ENCODE measurements at places on chromosomes 6 and 20. TPM values are rescaled to one million over a fixed set of nuclear protein-coding genes. Genes with fewer than 3 reads are reported as not detected.

DNA sequence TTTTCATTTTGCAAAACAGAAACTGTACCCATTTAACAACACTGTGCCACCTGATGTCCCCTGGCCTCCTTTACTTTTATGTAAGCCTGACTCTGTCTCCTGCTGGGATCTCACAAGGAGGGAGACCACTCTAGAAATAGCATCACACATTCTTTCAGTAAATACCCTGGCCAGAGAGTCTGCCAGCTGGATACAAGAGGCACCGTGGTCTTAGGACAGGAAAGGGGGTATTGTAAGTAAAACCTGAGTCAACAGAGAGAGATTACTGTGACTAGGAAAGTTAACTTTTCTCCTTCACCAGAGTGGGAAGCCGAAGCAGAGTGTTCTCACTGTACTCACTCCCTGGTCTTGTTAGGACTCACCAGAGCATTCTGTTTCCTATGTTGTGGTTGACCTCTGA, 27.8 kb downstream of the CMTR1 start:
- no peak for DNase-seq

DNA sequence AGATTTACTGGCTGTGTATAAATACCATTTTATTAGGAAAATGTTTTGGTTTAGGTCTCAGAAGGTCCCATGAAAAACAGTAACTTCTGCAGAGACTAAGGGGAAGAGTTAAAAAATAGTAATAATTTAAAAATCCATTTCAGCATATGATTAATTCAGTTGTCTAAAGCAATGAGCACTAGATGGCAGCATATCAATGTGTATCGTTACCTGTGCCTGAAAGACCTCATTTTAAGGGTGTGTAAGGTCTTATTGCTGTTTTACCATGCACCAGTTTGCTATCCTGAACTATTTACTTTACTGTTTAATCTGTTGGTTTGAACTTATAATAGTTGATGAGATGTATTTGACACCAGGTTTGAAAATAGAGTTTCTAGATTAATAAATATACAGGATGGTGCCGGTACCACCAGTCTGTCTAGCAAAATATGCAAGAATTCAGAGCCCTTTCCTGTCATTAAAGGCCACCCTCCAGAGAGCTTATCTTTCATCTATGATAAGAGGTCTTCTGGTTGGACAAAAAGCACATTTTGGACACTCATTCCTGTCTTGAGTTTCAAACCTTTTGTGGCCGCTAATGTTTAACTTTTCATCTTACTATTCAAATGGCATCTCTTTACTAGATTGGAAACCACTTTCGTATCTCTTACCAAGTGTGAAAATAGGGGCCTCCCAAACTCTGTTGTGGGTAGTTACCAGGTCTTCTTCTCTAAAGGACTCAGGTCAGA, 8.9 kb upstream of the AHI1 start:
- peak; percentile 68 for DNase-seq

- DNase-seq, result no peak
These were observed 38.3 kb upstream of the PRSS16 start for GRCh38 chr6:27209196-27209595.

Gene C20orf96
- polyA plus RNA-seq, result 12.5 TPM

DNA sequence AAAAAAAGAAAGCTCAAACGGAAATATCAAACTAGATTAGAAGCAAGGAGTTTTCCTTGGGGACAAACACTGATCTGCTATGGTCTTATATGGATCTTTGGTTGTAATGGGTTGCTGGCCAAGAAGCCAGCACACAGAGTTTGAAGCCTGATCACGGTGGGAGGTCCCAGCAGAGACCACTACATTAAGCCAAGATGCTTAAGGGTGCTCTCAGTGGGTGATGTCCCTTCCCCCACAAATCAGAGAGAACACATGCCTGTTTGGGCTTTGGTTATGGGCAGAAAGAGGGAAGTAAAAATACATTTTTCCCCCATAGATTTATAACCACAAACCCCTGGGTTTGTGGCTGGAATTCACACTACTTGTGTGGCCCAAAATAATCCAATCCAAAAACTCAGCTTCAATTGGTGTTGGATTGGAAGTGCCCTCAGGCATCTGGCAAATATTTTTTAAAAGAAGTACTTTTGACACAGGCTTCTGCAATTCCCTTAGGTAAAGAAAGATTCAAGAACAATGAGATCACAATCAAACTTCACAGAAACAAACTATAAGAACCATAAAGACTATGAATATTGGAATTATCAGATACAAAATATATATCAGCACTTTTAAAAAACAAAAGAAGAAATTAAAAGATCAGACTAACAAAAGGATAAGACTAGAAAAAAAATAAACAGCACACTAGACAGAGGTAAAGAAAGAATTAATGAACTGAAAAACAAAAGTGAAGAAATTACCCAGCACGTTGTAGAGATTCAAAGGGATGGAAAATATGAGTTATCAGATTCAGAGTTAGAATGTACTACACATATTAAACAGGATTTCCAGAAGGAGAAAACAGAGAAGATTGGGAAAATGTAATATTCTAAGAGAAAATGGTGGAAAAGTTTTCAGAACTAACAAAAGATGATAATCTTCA, 44.7 kb downstream of the ESF1 start:
- DNase-seq, result no peak

- DNase-seq, result no peak
These were observed 22.0 kb downstream of the RNF146 start for GRCh38 chr6:127288705-127289104.

Gene SLC17A1
- 109 TPM for polyA plus RNA-seq

All from kidney (tissue), 22 donors.